Inflammatory macrophage treated with lipopolysaccharide for 4 hours (primary cell): ENCODE measurements at places on chromosomes 3 and 15.

DNA sequence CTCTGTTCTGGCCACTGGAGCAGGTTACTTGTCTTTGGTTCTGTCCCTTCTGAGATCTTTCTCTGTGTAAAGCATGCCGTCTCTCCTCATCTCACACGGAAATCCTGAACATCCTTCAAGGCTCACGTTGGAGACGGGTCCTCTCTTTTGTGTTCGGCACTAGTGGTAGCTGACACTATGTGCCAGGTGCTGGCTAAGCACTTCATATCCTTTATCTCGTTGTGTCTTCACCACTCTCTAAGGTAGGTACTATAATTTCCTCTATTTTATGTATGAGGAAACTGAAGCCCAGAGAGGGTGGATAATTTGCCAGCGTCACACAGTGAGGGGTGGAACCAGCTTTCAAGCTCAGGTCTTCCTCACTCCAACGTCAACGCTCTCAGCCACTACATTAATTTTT, 1.2 kb downstream of the IFT122 start:
- DNase-seq, result no peak

- DNase-seq, result no peak
Measured at GRCh38 chr15:67547836-67548235, 5.3 kb downstream of the MAP2K5 start.

DNA sequence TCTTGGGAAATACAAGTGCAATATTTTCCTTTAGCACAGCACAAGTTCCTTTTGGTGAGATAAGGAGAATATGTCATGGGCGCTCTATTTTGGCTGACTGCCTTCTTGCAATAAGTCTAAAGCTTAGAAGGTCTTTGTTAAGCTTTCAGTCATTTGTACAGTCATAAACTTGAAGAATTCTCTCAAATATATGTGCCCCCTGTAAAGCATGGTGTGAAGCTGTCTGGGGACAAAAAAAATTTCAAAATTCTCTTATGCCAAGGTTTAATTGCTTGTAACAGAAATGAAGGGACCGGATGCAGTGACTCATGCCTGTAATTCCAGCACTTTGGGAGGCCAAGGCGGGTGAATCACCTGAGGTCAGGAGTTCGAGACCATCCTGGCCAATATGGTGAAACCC, 21.7 kb upstream of the ARID3B start:
- DNase-seq, result peak; percentile 14

- DNase-seq, result no peak
Measured at GRCh38 chr3:48695393-48695753, 9.7 kb upstream of the NCKIPSD start.

DNA sequence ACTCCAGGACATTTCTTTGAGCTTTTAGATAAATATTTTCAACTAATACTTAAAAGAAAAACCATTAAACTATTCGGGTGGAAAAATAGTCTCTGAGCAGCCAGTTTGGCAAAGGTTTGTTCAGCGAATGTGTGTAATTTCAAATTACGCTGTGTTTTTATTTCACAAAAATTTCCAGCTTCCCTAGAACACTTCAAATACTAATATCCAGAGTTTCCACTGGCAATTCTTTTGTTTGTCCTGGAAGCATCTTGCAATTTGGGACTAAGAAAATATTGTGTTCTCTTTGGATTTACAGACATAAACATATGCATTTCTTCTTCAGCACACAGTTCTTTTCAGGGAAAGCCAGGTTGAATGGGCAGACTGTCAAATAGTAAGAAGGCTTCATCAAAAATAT, 61.9 kb downstream of the MDFIC2 start:
- DNase-seq, result no peak

DNA sequence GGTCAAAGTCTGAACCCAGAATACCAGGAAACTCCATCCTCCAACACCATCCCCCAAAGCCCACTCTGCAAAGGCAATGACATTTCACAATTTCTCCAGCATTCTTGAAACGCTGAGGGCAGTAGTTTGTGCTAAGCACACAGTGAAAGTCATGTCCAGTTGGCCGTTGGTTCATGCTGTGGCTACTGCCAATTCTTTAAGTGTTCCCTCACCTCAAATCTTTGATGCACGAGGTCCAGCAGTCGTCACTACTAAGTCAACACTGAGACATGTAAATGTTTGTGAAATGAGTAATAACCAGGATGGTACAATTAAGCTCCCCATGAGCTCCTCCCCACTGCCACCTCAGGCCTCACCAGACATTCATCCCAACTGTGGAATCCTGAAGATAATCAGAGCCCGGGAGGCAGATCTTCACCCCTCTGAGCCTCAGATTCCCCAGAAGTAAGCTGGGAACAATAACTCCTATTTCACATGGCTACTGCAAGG, 7.0 kb downstream of the SUCLG2 start:
- no peak for DNase-seq

GRCh38 chr15:100831467-100831866, 48.2 kb upstream of the ALDH1A3 start:
- DNase-seq, result no peak
